ENCODE measurements at places on chromosomes 13 and 19.

GRCh38 chr19:1425902-1426301 is 12.3 kb upstream of the RPS15 start:
- DNase-seq = no peak

DNA sequence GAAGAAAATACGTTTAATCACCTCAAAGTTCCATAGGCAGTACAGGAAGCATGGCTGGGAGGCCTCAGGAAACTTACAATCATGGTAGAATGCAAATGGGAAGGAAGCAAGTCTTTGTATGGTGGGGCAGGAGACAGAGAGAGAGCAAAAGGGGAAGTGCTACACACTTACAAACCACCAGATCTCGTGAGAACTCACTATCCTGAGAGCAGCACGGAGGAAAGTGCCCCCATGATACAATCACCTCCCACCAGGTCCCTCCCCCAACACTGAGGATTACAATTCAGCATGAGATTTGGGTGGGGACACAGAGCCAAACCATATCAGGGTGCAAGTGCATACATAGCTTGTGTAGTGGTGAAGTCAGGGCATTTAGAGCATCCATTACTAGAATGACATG is 92.3 kb upstream of the ANKRD10 start:
- no peak for DNase-seq

DNA sequence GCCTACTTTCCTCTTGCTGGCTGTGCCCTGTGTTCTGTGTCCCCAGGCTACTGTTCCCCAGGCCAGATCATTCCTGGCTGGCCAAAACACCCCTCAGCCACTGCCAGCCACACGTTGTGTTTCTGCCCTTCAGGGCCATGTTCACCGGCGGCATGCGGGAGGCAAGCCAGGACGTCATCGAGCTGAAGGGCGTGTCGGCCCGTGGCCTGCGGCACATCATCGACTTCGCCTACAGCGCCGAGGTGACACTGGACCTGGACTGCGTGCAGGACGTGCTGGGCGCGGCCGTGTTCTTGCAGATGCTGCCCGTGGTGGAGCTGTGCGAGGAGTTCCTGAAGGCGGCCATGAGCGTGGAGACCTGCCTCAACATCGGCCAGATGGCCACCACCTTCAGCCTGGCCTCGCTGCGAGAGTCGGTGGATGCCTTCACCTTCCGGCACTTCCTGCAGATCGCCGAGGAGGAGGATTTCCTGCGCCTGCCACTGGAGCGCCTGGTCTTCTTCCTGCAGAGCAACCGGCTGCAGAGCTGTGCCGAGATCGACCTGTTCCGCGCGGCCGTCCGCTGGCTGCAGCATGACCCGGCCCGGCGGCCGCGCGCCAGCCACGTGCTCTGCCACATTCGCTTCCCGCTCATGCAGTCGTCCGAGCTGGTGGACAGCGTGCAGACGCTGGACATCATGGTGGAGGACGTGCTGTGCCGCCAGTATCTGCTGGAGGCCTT is 15.8 kb upstream of the CRTC1 start:
- no peak for DNase-seq

GRCh38 chr13:95896301-95896700 is 156.9 kb downstream of the UGGT2 start:
- DNase-seq = no peak

DNA sequence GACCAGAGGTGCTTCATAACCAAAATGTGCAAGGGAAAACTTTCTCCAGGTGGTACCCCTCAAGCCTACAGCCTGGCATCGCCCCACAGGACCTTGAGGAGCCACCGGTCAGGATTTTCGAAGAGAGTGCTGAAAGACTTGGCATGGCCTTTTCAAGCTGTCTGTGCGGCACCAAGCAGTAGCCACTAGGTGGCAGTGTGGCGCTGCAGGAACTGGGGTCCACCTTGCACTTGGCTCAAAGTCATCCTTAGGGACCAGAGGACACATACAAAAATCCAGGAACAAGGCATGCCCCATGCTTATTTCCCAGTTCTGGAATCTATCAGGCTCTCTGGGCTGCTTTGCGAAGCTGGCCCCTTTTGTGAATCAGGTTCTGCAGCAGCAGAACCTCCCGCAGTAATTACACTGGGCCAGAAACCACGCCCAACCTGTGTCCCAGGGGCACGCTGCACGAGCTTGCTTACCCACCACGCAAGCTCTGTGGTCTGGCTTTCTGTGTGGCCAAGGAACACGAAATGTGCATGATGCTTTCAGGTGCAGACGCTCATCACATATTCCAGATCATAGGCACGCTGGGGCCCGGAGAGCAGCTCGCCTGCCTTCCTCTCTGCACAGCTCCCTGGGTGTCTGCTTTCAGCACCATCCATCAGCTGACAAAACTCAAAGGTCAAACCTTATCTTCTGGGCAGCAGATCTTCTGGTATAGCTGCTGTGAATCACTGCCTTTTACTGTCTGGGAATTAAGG is 87.2 kb downstream of the SLC7A1 start:
- DNase-seq = peak; percentile 79

GRCh38 chr13:46179491-46179908 is 2.5 kb downstream of the LCP1 start:
- no peak for DNase-seq

DNA sequence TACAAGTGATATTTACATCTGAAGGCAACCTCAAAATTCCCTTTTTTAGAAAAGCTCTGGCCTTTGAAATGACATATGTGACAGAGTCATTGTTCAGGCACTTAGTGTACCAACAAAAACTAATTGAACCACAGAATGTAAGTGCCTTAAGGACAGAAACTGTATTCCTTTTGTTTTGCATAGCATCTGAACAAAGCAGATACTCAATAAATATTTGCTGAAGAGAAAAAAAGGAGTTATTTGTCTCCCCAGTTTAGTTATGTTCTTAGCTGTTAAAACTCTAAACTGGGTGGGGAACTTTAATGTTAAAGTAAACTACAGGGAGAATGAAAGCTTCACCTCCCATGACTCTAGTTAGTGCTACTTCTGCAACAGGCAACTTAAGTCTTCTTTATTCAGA is 56.8 kb upstream of the KLF5 start:
- DNase-seq = no peak

- no peak for DNase-seq
These were observed 3.5 kb upstream of the ZIC5 start for GRCh38 chr13:99974939-99975561.

GRCh38 chr19:47446534-47447469 is 24.9 kb downstream of the SLC8A2 start:
- no peak for DNase-seq

DNA sequence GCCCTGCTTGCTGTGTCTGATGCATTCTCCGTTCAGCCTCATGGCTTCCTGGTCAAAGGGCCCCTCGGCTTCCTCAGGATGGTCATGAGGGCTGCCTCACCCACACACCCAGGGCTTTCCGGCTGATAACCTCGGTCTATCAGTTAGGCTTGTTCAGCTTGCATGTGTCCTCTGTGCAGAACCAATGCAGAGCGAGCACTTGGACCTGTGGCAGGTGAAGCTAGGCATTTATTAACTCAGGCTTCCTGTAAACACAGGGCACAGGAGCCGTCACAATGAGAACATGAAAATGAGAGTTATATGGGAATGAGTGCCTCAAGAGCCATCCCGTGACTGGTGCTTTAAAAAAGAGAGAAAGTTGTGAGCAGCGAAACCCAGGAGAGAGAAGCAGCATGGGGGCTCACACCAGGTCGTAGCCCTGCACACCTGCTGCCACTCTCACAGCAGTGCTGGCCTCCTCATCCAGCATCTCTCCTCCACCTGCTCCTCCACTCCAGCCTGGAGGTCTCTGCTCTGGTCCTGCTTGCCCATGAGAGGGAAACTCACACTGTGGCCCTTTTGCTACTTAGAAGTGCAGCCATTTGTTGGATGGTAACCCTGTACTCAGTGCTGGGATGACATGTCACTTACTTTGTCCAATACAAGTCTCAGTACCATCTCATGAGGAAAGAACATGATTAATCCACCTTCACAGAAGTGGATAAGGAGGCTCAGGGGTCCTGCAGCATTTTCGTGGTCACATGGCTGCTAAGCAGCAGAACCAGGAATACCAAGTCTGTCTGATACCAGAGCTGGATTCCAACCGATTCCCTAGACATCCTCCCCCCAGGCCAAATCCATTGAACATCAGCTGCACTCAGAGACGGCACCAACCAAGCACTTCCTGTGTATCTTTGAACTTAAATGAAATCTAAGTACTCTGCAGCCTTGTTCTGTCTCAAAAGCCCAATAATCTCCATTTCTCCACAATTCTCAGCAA is 50.5 kb upstream of the IRS2 start:
- no peak for DNase-seq

DNA sequence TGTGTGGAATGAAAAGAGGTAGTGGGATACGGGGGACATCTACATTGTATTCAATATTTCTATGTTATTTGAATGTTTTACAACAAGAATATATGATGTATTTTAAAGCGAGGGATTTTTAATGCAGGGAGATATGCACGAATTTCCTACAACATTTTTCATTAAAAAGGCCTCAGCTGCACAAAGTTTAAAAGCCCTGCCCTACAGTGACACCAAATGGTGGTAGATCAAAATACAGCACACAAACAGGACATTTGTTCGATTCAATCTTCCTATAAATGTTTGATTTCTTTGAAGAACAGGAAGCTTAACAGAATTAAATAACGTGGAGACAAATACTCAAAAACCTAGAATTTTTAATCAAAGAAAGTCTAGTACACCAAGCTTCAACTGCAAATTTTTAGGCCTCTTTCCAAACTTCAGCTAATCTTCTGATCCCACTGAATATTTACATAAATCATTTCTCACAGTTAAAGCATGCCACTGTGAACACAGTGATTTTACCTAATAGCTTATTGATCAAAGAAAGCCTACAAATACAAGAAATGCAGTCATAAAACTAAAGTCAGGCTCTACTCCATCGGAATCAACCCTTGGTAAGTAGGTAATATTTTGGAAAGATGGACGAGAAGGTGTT is 257.2 kb downstream of the DIAPH3 start:
- DNase-seq = peak; percentile 46

DNA sequence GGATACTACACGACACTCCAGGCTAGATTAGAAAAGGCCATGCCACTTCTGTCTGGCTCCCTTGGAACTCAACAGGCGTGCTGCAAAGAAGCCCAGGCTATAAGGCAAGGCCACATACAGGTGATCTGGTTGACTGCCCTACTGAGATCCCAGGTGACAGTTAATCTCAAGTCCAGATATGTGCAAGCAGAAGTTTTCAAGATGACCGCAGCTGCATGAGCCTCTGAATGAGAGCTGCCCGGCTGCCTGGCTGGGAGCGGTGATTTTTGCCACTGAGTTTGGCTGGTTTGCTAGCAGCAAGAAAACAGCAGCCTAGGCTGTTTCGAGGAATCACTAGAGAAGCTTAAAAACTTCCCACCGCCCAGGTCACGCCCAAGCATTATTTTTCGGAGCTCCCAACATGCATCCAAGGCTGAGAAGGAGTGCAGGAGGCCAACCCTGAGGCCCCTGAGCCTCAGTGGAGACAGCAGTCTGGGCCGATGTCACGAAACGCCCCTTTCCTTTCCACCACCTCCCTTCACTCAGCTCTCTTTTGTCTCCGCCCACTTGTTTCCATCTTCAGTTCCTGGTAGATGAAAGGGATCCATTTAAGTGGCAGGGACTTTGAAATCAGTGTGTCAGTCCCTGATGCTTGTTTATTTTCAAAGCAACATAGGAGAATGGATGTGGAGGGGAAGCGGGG is 14.0 kb upstream of the URI1 start:
- no peak for DNase-seq

GRCh38 chr19:21568816-21569493 is 63.6 kb downstream of the ZNF429 start:
- DNase-seq = no peak

- no peak for DNase-seq
These were observed 671.6 kb downstream of the DIAPH3 start for GRCh38 chr13:59492030-59492636.

DNA sequence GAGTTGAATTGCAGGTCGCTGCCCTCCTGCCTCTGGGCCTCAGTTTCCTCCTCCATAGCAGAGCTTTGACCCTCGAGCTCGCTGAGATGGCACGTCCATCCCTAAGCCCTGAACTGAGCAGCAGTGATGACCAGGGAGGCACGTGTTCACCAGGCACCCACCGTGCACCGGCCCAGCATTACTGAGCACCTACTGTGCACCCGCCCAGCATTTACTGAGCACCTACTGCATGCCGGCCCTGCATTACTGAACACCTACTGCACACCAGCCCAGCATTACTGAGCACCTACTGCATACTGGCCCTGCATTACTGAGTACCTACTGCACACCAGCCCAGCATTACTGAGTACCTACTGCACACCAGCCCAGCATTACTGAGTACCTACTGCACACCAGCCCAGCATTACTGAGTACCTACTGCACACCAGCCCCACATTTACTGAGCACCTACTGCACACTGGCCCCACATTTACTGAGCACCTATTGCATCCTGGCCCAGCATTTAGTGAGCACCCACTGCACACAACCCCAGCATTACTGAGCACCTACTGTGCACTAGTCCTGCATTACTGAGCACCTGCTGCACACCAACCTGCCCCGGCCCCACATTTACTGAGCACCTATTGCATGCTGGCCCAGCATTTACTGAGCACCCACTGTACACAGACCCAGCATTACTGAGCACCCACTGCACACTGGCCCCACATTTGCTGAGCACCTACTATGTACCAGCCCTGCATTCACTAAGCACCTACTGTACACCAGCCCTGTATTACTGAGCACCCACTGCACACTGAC is 6.3 kb downstream of the TPGS1 start:
- DNase-seq = no peak

DNA sequence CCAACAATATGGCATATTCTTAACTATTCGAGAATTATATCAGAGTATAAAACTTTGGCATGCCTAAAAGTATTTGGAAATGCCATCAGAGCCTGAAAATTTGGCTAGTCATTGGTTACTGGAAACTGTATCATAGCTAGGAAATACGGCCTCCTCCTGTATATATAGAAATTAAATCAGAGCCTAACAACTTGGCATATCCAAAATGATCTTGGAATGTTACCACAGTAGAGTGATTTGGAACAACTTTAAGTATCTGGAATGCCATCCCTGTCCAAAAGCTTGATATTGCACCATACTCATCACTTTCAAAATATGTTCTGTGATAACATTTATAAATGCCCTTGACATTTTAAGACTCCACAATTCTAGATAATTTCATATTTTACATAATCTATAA is 335.8 kb downstream of the SLITRK1 start:
- no peak for DNase-seq

GRCh38 chr19:52542984-52543664 is 15.7 kb downstream of the ZNF808 start:
- DNase-seq = peak; percentile 35

DNA sequence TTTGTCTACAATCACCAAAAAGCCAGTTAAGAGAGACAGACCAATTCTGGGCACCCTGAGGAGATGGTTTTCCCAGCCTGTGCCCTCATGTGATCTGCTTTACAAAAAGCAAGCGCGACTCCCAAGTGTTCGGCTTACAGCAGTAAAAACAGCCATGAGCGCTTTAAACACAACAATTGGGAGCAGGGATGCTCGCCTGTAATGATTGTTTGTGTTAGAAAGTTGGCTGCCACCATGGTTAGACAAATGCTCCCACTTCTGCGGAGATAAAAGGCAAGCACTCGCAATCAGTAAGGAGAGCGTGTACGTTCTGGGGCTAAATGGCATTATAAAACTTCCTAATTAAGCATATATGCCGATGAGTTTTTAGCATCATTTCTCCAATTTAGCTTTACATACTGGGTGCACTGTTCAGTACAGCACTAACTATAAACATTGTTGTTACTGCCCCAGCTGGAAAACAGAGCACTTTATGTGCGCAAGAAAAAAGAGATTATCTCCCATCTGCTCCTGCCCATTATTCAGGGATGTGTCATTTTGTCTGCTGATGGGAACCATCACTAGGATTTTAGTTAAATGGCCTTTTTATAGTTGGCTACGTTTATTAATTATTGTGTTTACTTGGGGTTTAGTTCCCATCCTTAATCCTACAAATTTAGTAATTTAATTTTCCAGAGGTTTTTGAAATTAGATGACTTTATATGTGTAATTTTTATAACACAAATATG is 309.3 kb upstream of the MAB21L1 start:
- no peak for DNase-seq

All from RKO (cell line).